HCEC 1CT (cell line): ENCODE measurements at places on chromosomes 2 and 18.
A peak's percentile ranks its signal among the peaks of the same experiment; 100 is the strongest.

DNA sequence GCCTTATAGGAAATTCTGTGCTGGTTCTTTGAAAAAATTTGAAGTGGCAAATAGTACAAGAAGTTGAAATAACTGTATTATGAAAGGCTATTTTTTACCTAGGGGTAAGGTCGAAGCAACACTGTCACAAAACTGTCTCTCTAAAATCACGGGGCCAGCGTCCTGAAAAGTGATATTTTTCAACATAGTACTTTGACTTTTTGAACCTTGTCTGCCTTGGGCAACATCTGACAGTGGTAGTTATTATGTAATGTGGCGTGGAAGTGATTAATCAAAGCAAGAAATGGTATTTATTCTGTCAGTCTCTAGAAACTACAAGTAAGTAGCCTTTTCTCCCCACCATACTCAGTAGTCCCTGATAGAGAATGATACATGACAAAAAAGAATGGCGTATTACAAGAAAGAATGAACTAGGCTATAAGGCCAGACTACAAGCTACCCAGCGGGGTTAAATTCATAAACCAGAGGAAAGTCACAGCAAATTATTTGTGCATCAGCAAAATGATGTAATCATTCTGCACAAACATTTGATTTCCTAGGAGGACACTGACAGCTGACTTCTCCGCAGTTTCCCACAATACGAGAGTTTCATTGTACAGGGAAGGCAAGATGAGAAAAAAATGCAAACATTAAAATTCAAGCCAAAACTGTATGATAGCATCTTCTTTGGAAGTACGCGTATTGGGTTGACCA is 9.8 kb downstream of the GEN1 start:
- DNase-seq, result no peak

- no peak for DNase-seq
Observed at GRCh38 chr2:197211881-197212342, 98.7 kb downstream of the ANKRD44 start.

- no peak for DNase-seq
Observed at GRCh38 chr2:108061439-108062042, 75.2 kb downstream of the SLC5A7 start.

- DNase-seq, result no peak
Observed at GRCh38 chr2:205058409-205058808, 513.1 kb downstream of the PARD3B start.

GRCh38 chr2:155965415-155966063 is 367.0 kb downstream of the NR4A2 start:
- DNase-seq, result no peak

GRCh38 chr2:215796140-215796855 is 217.1 kb downstream of the MREG start:
- peak; percentile 54 for DNase-seq

- peak; percentile 65 for DNase-seq
Observed at GRCh38 chr2:203909261-203909967, 27.1 kb upstream of the ICOS start.

GRCh38 chr2:191051825-191052778 is 38.1 kb upstream of the STAT1 start:
- DNase-seq, result peak; percentile 67

GRCh38 chr18:11322716-11323115 is 173.3 kb upstream of the PIEZO2 start:
- no peak for DNase-seq

- no peak for DNase-seq
Observed at GRCh38 chr2:190722061-190722759, 73.3 kb downstream of the NAB1 start.

GRCh38 chr2:70312560-70312959 is 10.7 kb upstream of the FAM136A start:
- DNase-seq, result no peak

DNA sequence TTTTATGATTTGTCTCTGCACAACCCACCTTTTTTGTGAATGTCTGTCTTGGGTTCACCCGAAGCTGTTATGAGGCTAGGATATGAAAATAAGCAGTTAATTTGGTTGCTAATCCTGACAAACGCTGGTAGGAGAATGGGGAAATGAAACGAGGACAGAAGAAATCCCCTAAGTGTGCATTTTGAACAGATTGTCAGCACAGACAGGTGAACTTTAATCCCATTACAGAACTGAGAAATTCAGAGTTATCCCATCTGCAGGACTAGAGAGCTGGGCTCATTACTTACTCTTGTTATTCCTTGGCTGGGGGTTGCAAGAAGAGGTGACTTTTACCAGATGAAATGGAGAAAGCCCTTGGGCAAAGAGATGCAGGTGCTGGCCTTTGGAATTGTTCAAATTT is 123.3 kb upstream of the NYAP2 start:
- DNase-seq, result no peak

DNA sequence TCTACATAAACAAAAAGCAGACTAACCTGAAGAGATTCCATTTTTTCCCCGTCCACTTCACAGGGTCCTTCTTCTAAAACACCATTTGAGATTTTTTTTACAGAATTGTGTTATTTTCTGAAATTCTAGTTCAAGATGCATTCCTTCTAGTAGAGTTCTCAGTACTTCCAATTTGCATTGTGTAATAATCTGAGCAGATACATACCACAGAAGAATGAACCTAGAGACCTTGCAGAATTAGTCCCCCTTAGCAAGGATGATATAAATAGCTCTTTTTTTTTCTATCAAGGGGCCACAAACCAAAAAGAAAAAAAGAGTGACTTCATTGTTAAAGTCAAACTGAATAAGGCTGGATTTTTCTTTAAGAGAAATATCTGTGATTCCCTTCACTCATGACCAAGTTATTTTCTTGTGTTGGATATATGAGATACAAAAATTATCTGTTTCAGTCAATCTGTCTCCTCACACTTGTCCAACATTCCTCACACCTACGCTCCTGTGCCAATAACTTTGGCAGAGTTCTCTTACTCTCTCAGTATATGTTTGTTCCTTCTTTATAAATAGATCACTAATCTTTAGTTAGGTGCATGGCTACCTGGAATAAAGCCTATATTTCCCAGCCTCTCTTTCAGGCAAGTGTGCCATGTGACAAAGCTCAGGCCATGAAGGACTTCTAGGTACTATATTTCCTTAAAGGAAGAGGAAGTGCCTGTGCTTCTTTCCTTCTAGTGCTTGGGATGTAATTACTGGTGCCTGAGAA is 183.5 kb downstream of the ZNF385B start:
- no peak for DNase-seq

DNA sequence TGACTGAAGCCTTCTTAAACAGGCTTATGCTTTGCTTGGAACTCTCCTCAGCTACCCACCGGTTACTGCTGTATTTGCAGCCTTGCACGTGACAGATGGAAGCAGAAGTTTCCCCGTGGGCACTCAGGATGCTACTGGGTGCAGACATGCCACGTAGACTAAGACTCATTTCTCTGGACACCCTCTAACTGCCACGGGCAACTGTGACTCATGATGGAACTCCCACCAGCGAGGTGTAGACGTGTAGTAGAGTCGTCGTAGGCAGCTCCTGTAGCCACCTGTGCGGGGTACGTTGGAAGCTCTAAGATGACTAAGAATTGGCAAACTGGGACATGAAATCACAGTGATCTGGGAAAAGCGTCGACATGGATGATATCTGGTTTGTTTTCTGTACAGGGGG is 27.5 kb downstream of the TSHZ1 start:
- no peak for DNase-seq

GRCh38 chr2:166900700-166901099 is 12.4 kb downstream of the XIRP2 start:
- peak; percentile 68 for DNase-seq

- DNase-seq, result no peak
Observed at GRCh38 chr2:26039603-26040323, 5.9 kb downstream of the RAB10 start.

DNA sequence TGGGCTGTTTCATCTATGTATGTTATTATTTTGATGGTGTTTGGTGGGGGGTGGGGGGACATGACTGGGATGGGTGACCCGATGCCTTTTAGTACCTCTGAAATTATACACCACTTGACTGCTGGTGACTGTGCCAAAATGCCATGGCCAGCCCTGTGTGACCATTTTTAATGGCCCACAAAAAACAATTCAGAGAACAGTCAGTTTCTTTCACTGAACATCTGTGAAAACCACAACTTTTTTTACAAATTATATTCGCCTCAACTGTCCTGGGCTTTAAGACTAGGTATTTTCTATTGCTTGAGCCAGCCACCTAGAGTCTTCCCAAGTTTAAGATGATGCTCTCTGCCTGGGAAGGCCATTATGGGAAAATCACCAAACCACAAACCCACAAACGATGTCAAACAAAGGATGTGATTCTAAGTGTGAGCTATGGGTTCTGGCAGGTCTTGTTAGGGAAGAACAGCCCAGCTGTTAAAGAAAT is 33.9 kb downstream of the FN1 start:
- DNase-seq, result peak; percentile 84

DNA sequence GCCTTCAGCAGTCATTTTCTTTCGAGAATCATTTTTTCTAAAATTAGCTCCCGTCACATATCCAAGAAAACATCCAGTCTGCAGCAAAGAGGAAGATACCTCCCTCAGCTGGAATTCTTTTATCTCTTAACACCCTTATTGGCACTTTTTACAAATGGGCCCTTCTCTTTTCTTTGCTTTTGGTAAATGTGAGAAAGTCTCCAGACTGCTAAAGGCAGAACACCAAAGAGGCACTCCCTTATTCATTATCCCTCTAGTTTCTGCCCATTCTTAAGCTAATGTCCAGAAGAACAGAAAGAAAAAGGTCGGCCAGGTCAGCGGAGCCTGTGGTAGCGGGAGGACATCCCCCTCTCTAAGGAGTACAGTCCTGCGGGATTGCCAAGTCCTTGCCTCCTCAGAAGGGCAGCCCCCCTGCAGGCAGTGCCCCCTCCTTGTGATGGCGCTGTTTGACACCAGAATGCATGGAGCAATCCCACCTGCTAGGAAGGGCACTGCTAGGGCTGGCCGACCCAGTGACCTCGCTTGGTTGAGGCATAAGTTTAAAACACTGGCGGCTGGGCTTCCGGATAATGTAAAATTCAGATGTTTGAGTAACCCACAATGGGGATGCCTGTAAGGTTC is 34.0 kb downstream of the ST6GAL2 start:
- no peak for DNase-seq

DNA sequence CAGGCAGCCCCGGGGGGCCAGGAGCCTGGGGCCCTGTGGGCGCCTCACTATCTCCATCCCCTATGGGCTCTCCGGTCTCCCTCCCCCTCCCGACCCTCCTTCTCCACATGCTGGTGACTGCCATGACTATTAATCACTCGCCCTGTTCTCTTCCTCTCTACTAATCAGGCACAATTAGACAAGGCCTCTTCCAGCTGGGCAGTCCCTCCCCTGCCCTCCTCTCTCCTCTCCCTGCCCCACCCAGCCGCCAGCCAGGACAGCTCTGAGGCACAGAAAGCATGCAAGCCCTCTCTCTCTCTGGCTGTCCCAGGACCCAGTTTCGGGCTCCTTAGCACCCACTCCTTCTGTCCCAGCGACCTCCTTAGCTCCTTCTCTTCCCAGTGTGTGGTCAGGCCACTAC is 5.8 kb downstream of the ASIC4 start:
- no peak for DNase-seq

DNA sequence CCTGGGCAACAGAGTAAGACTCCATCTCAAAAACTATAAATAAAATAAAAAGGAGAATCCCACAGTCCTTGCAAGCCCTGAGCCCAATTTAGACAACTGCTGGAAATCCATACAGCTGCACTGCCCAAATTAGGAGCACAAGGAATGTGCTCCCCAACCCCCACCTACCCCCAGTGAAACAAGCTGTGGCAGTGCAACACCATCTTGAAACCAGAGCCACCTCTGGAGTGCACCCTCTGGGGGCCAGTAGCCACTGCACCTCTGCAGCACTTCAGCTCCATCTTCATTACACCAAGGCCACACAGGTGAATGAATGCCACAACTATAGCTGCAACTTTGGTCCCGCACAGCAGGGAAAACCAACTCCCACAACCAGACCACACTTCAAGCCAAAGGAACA is 37.3 kb downstream of the USP34 start:
- DNase-seq, result no peak

- no peak for DNase-seq
Observed at GRCh38 chr2:7571701-7572100, 654.5 kb downstream of the RNF144A start.

DNA sequence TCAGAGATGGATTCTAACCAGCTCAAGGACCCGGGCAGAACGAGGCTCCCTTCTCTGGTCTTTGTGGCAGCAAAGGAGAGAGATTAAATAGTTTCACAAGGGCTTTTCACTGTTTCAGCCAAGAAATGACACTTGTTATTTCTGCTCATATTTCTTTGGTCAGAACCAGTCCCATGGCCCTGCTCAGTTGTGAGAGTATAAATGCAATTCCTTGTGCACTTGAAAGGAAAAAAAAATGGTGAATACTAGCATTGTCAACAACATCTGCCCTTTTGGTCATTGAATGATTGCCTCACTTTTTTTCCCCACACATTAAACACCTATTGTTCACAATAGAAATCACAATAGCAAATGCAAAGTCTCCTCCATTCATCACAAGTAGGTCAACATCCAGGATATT is 104.4 kb downstream of the RDH14 start:
- no peak for DNase-seq

- DNase-seq, result peak; percentile 55
Observed at GRCh38 chr2:71843391-71843850, 304.2 kb downstream of the CYP26B1 start.

GRCh38 chr2:12217175-12217574 is 470.7 kb downstream of the LPIN1 start:
- no peak for DNase-seq

GRCh38 chr2:99878581-99879350 is 263.6 kb downstream of the AFF3 start:
- no peak for DNase-seq

DNA sequence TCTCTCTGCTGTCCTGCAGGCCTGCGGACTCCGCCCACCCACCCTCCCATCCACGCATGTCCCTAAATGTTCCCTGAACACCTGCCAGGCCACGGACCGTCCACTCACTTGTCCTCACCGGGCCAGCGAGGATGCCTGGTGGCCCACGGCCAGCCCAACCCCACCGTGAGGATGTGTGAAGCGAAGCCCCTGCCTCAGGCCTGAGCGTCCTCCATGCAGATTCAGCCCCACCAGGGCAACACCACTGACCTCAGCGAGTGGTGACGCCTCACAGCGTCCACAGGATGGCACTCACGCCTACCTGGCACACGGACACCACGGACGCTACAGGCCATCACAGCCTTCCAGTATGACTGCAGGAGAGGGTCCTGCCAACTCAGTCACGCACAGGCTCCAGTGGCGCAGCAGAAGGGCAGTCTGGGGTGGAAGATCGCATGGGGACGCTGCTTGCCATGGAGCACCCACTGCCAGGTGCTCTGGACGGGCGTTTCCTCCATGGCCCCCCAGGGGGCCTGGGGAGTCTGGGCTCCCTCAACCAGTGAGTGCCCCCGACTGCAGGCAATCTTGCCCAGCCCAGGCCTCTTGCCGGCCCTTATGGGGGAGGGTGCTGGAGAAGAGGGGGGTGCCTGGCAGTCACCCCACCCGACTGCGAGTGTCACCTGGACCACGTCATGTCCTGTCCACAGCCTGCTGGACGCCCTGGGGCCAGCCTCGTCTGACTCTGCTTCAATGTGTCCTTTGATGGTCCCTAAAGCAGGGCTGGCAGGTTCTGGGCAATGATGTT is 25.4 kb downstream of the HDAC4 start:
- no peak for DNase-seq

GRCh38 chr2:221791844-221792243 is 219.7 kb upstream of the EPHA4 start:
- DNase-seq, result peak; percentile 33

- DNase-seq, result no peak
Observed at GRCh38 chr18:10739152-10739551, 213.3 kb downstream of the NAPG start.

- DNase-seq, result no peak
Observed at GRCh38 chr2:27271631-27272340, 3.4 kb upstream of the DNAJC5G start.
